ENCODE measurements at places on chromosomes 7 and 10.

- no peak for DNase-seq
Measured at GRCh38 chr7:86937363-86937878, 122.0 kb downstream of the ELAPOR2 start.

DNA sequence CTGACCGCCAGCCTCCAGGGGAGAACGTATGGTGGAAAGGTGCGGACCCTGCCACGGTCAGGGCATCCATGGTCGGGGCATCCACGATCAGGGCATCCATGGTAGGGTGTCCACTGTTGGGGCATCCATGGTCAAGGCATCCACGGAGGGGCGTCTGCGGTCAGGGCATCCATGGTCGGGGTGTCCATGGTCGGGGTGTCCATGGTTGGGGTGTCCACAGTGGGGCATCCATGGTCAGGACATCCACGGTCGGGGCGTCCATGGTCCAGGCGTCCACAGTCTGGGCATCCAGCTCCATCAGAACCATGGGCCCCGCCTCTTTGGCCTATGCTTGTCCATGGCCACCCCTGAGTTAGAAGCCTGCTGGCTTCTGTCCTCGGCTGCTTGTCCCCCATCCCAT is 148.1 kb downstream of the ADARB2 start:
- DNase-seq: no peak

- no peak for DNase-seq
Measured at GRCh38 chr10:112913661-112914287, 36.3 kb upstream of the TCF7L2 start.

GRCh38 chr7:57201021-57201894 is 69.0 kb upstream of the ZNF479 start:
- no peak for DNase-seq

- DNase-seq: no peak
Measured at GRCh38 chr7:114620208-114620607, 205.6 kb downstream of the FOXP2 start.

DNA sequence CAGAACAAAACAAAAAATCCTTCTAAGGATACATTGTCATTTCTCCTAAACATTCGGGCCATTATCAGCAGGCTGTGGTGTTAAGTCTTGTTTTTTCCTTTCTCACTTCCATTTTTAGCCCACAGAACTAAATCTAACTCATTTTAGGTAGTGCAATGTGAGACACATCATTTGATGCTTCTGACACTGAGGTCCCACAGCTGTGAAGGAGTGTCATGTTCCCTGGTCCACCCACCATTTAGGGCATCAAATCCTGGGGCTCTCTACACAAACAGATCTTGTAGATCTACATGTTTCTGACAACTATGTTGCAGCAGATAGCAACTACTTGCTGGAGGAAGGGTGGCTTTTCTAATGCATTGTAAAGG is 232.5 kb upstream of the IGFBP3 start:
- DNase-seq: no peak

- no peak for DNase-seq
Measured at GRCh38 chr7:127021019-127021738, 231.6 kb downstream of the GRM8 start.

DNA sequence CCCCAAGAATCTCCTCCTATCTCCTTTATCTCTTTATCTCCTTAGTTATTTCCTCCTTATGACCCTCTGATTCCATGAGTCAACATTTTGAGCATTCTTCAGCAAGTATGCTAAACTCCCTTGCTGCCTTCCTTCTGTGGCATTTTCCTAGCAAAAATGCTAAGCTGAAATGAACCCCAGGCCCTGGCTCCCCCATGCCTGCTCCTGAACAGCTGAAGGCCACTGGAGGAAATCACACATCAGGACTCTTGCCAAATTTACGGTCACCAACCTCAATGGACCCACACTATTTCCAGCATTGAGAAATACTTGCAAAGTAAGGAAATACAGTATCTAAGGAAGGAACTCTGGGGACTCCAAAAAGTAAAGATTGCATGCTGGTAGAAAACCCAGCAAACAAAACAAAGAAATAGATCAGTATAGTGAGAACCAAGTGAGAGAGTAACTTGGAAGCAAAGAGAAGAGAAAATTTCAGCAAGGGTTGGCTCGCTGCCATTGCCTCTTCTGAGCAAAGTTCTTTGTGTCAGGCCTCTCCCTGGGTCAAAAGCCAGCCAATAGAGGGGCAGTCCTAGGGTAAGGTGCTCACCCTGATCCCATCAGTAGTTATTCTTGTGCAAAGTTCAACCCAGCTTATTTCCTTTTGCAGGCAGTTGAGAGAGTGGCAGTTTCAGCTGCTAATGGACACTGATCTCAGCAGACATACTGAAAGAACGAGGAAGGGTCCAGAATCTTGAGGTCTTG is 5.1 kb upstream of the PLEKHS1 start:
- DNase-seq: no peak

GRCh38 chr7:92042056-92042737 is 92.1 kb downstream of the CYP51A1 start:
- DNase-seq: no peak

GRCh38 chr7:156279635-156280034 is 360.9 kb upstream of the RNF32 start:
- DNase-seq: no peak

- no peak for DNase-seq
Measured at GRCh38 chr7:35720032-35720431, 25.1 kb upstream of the HERPUD2 start.

GRCh38 chr7:28705350-28705749 is 252.8 kb downstream of the TRIL start:
- DNase-seq: no peak
